ENCODE measurements at places on chromosomes 2 and 18. TPM values are rescaled to one million over a fixed set of nuclear protein-coding genes. Genes with fewer than 3 reads are reported as not detected.
A peak's percentile ranks its signal among the peaks of the same experiment; 100 is the strongest.

DNA sequence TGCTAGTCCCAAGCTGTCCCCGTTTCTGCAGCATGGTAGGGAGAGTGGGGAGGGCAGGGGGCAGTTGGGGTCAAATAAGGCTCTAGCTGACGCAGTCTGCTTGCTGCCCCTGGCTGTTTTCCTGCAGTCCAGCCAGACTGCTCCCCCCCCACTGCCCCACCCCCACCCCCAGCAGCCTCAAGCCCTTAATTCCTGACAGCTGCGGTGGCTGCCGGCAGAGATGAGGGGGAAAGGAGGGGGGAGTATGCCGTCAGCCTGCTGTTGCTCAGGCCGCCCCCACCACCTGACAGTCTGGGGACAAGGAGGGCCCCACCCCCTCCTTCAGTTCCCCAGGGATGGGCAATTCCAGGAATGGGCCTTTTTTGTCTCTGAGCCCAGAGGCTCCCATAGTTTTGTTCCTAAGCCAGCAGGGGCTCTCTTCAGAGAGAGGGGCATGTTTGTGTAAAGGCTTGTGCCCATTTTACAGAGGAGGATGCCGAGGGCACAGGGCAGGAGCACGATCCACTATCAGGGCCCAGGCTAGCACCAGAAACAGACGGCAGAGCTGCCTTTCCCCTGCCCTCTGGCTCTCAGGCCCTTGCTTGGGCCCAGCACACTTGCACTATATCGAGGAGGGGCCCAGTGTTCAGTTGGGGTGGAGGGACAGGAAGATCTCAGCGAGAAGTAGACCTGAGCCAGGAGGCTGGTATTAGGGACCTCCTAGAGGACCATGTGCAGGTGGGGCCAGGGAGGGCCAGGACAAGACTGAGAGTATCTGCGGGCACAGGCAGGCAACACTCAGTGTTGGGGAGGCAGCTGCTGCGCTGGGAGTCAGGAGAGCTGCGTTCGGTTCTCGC, 1.5 kb upstream of the WNT10A start:
- DNase-seq, result no peak
- no peaks in the 10 kb centered on the region for H3K27me3 ChIP-seq
- peaks cover 15% of the 10 kb centered on the region for H3K4me1 ChIP-seq
- no peak overlapping the region for H3K4me3 ChIP-seq
- H3K36me3 ChIP-seq, result no peaks in the 10 kb centered on the region

TMEM182 gene
- 7.8 TPM for polyA plus RNA-seq

GRCh38 chr2:233815861-233816260, 37.7 kb downstream of the MROH2A start:
- no peak for DNase-seq
- H3K27me3 ChIP-seq, result no peaks in the 10 kb centered on the region
- no peak overlapping the region for H3K4me3 ChIP-seq
- H3K36me3 ChIP-seq, result no peaks in the 10 kb centered on the region

KCNG2 gene
- polyA plus RNA-seq, result not detected

SIX3 gene
- not detected for polyA plus RNA-seq

- no peaks in the 10 kb centered on the region for H3K4me1 ChIP-seq
- no peaks in the 10 kb centered on the region for H3K36me3 ChIP-seq
- H3K4me3 ChIP-seq, result no peak overlapping the region
- no peak overlapping the region for H3K27ac ChIP-seq
- H3K27me3 ChIP-seq, result no peaks in the 10 kb centered on the region
- no peak for DNase-seq
Observed at GRCh38 chr18:41144441-41144840, 810.6 kb upstream of the PIK3C3 start.

DNA sequence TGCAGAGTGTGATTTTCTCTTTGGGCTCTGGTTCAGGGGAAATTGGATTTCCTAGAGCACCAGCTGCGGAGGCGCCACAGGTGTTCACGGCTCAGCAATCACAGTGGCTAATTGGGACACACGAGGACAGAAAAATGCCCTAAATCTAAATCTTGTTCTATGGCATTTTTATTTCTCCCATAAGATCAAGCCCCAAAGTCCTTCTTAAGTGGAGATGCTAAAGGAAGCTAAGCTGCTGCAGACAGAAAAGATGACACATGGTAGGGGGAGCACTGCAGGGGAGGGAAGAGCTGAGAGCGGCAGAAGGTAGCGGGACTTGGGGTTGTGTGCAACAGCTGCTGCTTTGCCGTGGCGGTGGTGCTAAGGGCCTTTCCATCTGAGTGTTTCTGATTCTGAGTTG, 280.6 kb downstream of the MYT1L start:
- H3K36me3 ChIP-seq, result no peaks in the 10 kb centered on the region
- H3K4me1 ChIP-seq, result no peaks in the 10 kb centered on the region
- no peak overlapping the region for H3K4me3 ChIP-seq
- H3K27ac ChIP-seq, result no peak overlapping the region
- DNase-seq, result no peak

DNA sequence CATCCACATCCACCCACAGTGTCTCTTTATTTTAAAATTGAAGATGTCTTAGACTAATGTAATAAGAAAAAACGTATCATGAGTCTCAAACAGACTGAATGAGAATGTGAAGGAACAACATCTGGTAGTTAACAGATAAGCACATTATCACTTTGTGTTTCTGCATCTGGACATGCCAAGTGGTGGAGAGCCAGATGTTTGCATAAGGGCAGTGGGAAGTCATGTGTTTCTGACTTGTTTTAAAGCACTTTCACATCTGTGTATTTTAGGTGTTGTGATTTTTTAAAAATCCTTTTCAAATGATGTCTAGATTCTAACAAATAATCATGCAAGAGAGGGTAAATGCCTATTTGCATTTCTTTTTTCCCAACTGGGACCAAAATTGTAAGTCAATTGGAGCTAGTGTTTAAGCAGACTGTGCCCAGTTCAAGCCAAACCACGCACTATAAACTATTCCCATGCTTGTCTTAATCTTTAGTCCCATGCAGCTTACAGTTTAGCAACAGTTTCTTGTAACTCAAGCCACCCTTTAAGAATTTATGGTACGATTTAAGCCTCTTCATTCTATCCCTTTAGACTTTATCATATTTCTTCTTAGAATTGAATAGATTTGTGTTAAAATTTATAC, 272.7 kb upstream of the DOK6 start:
- no peak for DNase-seq
- H3K4me1 ChIP-seq, result no peaks in the 10 kb centered on the region

DNA sequence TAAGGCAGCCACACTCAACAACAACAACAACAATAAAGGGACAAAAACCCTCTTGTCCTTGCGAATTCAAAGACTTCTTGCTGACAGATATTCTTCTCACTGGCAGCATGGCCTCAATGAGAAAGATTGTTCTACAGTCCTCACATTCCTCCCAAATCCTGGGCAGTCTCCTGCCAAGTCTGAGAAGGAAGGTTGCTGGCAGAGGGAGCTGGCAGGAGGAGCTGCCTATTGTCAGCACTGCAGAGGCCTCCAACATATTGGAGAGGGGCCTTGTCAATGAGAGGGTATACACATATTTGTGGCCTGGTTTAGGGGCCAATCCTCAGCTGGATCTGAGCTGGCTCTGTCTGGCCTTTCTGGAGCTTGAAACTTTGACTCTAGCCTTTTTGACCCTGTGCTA, 63.5 kb downstream of the LAMA3 start:
- no peaks in the 10 kb centered on the region for H3K36me3 ChIP-seq
- H3K27ac ChIP-seq, result no peak overlapping the region
- DNase-seq, result no peak
- H3K27me3 ChIP-seq, result peaks cover 1% of the 10 kb centered on the region

GRCh38 chr2:224802407-224802806, 86.2 kb upstream of the CCDC195 start:
- no peaks in the 10 kb centered on the region for H3K36me3 ChIP-seq
- H3K27me3 ChIP-seq, result no peaks in the 10 kb centered on the region
- no peak for DNase-seq
- H3K4me1 ChIP-seq, result no peaks in the 10 kb centered on the region

LIMS4 gene
- not detected for polyA plus RNA-seq

- peaks cover 57% of the 10 kb centered on the region for H3K27me3 ChIP-seq
- no peaks in the 10 kb centered on the region for H3K36me3 ChIP-seq
- H3K4me3 ChIP-seq, result no peak overlapping the region
- H3K27ac ChIP-seq, result no peak overlapping the region
Observed at GRCh38 chr2:71705171-71705960, 252.0 kb downstream of the DYSF start.

DNA sequence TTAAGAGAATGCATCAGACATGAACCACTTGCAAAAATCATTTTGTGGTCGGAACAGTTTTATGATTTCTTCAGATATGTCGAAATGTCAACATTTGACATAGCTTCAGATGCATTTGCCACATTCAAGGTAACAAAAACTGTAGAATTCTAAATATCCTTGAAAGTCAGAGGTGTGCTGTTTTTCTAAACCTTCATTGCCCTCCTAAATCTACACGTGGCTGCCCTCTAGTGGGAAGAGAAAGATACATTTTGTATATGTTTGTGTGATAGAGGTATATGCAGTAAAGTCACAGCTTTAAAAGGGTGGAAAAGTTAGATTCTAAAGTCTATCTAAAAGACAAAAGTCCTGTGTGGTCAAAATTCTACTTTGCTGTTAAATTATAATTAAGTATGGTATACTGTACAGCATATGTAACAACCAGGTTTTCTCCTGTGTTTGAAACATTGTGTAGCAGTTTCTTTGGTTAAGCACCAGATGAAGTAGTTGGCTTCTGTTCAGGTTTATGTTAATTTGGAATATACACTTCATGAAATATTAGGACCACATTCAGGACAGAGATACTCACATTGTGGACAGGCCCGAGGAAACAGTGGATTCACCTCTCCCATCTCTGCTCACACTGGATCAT, 65.9 kb upstream of the ITM2C start:
- no peak overlapping the region for H3K4me3 ChIP-seq
- H3K4me1 ChIP-seq, result peaks cover 4% of the 10 kb centered on the region
- no peaks in the 10 kb centered on the region for H3K27me3 ChIP-seq
- peak; percentile 50 for DNase-seq
- H3K27ac ChIP-seq, result no peak overlapping the region

- no peaks in the 10 kb centered on the region for H3K4me1 ChIP-seq
- H3K36me3 ChIP-seq, result peaks cover 2% of the 10 kb centered on the region
Observed at GRCh38 chr18:79367480-79367879, 28.2 kb upstream of the NFATC1 start.

GRCh38 chr18:21180588-21180987, 61.4 kb upstream of the GREB1L start:
- no peaks in the 10 kb centered on the region for H3K36me3 ChIP-seq
- no peak for DNase-seq
- no peaks in the 10 kb centered on the region for H3K4me1 ChIP-seq

- H3K36me3 ChIP-seq, result no peaks in the 10 kb centered on the region
- H3K4me1 ChIP-seq, result peaks cover 30% of the 10 kb centered on the region
- no peak overlapping the region for H3K27ac ChIP-seq
- no peaks in the 10 kb centered on the region for H3K27me3 ChIP-seq
- DNase-seq, result no peak
Observed at GRCh38 chr2:223050900-223051504, 988 bp upstream of the KCNE4 start.
